HCEC 1CT (cell line): ENCODE measurements at places on chromosomes 11 and 22.

- DNase-seq: no peak
These were observed 422.4 kb downstream of the TENM4 start for GRCh38 chr11:79018371-79018849.

- no peak for DNase-seq
These were observed 20.3 kb downstream of the PPM1F start for GRCh38 chr22:21932347-21932746.

GRCh38 chr11:128905345-128906184 lies 14.4 kb downstream of the KCNJ5 start:
- DNase-seq: peak; percentile 44

DNA sequence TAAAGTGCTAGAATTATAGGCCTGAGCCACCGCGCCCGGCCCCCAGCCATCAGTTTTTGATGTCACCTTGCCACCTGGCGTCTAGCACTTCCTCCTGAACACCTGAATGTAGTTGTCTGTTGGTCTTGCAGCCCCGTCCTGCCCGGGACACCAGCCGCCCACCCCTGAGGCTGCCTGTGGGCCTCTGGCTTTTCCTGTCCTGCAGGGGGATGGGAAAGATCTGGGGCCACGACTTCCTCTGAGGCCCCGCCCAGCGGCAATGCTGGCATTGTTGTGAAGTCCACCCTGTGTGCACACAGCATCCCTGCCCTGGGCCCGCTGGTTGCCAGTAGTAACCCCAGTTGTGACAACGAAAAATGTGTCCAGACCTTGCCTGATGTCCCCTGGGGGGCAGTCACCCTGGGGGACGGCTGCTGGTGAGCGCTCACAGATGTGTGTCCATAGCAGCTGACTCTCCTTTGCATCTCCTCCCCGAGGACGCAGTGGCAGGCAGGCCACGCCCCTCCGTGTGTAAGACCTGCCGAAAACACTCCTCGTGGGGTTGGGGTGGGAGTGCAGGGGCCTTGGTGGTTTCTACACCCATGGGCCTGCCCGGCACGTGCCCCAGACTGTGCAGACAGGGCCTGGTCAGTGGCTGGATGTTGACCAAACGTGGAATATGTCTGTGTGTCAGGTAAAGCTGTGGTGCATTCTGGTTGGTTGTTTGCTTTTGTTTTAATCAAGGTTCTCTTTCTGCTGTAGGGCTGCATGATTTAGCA lies 6.8 kb downstream of the SELENOO start:
- no peak for DNase-seq
